ENCODE measurements at places on chromosomes 5 and 9.

- DNase-seq: no peak
Measured at GRCh38 chr9:135220601-135221575, 133.4 kb downstream of the OLFM1 start.

GRCh38 chr5:56450766-56451165, 217.6 kb upstream of the ANKRD55 start:
- no peak for DNase-seq

GRCh38 chr9:8677741-8678140, 878.2 kb upstream of the DMAC1 start:
- no peak for DNase-seq

DNA sequence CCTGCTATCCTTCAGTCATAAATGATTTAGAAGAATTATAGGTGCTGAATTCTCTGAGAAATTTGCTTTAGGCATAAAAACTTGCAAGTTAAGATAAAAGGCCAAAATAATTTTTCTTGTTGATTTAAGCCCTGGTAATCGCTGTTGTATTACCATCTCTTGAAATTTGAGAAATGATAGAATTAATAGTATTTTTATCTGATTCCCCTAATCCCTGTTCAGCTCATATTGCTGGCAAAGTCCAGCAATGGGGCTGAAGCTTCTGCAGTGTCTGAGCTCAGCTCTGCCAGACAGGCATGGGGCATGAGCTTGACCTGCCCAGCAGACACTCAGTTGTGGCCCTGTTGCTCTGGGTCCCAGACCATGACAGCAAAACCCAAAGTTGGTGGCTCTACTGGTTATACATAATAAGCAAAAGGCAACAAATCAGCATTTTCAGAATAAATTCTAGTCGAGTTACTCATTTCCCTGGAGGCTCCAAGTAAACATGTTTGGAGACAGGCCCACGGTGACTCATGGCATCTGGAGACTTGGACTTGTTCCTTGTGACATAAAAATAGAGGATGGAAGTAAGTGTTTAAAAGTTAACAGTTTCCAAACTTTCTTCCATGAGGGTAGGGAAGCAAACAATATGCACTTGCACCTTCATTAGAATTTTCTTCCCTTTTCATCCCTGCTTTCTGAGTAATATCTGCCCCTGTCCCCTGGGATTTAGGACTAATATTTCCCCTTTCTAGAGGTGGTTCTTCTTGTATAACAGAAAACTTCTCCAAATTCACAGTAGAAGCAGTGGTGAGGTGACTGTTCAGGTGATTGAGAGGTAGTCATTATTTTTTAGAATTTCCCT, 60.2 kb upstream of the SLC2A8 start:
- DNase-seq: no peak

GRCh38 chr5:38237681-38238080, 20.7 kb upstream of the EGFLAM start:
- no peak for DNase-seq

DNA sequence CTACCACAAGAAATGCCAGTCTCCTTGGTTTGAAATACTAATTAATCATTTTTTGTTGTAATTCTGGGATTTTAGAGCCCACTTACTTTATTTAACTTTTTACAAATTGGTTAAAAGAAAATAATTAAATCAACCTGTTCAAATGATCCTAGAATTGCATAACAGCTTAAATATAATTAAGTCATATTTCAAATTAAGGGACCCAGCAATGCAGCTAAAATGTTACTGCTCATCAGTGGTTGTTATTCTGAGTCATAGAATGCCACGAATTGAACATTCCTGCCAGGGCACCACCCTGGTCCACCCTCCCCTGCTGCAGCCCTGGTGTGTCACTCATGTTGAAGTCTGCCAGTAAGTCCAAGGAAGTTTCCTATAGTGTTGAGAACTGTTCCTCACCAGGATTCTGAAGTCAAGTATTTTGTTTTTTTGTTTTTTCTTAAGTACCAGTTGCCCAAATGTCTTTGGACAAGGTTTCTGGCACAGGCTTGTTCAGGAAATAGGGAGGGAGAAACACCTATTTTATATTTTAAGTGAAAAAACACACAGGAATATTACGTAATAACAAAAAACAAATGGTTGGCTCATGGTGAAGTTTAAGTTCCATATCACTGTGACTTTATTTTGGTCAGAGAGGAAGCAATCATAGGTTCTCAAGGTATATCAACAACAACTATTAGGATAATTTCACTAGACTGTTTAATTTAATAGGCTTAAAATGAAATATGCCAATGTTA, 4.3 kb upstream of the ITGA1 start:
- no peak for DNase-seq

DNA sequence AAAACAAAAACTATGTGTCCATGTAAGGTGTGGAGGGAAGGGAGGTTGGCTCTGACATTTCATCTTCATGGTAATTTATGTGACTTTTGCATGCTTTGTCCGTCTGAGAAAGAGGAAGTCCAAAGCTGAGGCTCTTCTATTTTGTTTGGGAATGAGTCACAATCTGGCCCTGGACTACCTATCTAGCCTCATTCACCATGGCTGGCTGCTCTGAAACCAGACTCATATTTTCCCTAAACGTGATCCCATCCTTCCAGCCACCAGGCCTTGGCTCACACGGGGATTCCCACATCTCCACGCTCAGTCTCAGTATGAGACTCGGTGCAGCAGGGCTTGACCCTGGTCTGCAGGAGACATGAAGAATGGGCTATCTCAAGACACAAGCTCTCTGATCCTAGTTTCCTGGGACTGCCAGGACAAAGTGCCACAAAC, 672.8 kb downstream of the ACTL7B start:
- no peak for DNase-seq

- DNase-seq: no peak
Measured at GRCh38 chr5:69492391-69492922, at the start of gene OCLN. Gene OCLN, plus strand, starts transcription at chr5:69492790. Its CDS starts 11,455 bp downstream, at chr5:69504245.

- DNase-seq: no peak
Measured at GRCh38 chr5:96350678-96351077, 82.4 kb downstream of the PCSK1 start.

DNA sequence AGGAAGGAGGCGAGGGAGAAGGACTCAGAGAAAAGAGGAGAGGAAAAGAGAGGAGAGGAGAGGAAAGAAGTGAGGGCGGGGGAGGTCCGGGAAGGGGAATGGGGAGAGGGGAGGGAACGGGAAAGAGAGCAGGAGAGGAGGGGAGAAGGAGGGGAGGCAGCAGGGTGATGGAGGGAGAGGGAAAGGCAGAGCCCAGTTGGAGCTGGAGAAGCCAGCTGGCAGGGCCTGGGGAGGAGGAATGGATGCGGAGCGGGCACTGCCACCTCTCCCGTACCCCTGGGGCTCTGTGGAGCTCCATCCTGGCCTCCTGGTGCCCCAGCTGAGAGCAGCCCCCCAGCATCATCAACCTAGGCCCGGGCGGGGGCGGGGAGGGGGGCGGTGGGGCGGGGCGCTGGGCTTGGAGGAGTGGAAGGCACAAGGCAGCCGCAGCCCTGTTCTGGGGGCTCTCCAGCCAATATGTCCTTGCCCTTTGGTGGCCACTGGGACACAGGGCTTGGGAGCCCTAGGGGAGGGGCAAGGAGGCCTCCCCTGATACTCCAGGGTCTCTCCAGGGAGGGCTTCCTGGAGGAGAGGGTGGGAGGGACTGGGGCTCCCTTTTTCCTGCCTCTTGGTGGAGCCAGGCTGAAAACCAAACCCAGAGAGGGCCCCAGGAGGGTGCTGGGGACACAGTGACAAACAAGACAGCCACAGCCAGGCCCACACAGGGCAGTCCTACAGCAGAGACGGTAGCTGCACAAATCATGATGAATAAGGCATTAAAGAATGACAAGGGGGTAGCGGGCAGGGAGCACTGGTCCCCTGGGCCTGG, 123.7 kb downstream of the C9orf50 start:
- no peak for DNase-seq

DNA sequence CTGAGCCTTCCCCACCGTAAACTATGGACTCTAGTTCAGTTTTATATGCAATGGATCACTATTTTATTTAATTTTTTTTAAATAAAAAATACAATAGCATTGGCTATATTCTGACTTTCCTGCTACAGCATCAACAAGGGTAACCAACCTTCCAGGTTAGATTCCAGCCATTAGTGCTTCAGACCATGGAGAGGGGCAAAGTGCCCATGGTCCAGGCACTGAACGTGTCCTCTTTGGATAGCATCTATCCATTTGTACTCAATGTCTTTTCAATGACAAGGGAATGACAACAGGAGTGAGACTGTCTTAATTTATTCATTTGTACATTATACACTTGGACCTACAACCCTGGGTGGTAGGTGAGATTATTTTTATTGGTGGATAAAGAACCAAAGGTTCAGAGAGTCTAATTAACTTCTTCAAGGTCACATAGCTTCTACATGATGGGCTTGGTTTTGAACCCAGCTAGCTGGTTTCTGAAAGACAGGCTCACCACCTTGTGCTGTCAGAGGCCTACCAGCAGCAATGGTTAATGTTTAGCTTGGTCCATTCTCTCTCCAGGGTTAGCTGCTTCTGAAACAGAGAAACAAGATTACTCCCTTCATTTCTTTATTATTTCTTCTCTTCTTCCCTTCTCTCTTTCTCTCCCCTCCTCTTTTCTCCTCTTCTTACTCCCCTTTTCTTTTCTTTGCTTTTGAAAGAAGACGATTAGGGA, 11.5 kb downstream of the TMEM171 start:
- no peak for DNase-seq

GRCh38 chr9:112819635-112820496, 69.3 kb downstream of the SNX30 start:
- no peak for DNase-seq

- no peak for DNase-seq
Measured at GRCh38 chr5:141867139-141867538, 11.1 kb downstream of the PCDH1 start.

GRCh38 chr9:108904161-108904560, 29.8 kb downstream of the ELP1 start:
- DNase-seq: no peak

- no peak for DNase-seq
Measured at GRCh38 chr5:171771856-171772255, 13.8 kb upstream of the SMIM23 start.

- DNase-seq: no peak
Measured at GRCh38 chr5:88780736-88781135, 102.2 kb downstream of the MEF2C start.

DNA sequence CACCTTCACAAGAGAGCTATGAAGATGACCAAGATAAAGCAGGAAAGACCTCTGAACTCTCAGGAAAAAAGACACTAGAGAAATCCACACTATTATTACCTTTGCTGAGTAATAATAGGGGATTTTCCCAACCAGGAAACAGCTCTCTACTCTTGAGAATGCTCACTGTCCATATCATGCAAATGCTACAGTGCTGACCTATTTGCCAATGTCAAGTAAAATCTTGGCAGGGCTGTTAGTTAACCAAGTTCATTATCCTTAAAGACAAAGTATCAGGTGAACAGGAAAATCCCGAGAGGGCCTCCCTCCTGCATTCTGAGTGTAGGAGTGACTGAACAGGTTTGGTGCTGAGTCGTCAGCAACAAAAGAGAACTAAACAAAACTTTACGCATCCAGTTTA, 306.6 kb downstream of the ACTL7B start:
- no peak for DNase-seq

DNA sequence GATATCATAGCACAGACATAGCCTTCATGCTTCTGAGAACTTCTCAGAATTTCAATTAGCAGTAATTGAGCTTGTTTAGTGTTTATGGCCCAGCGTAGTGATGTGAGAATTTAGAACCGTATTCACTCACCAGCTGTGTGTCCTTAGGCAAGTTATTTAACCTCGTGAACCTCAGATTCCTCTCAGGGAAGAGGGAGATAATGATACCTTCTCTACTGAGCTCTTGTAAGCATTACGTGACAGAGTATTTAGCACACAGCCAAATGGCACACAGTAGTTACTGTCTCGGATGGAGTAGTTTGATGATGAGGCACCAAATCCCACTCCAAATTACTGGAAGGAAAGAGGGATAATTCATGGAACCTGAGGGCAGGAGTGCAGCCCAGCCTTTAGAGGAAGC, 429.3 kb downstream of the CCDC171 start:
- no peak for DNase-seq

DNA sequence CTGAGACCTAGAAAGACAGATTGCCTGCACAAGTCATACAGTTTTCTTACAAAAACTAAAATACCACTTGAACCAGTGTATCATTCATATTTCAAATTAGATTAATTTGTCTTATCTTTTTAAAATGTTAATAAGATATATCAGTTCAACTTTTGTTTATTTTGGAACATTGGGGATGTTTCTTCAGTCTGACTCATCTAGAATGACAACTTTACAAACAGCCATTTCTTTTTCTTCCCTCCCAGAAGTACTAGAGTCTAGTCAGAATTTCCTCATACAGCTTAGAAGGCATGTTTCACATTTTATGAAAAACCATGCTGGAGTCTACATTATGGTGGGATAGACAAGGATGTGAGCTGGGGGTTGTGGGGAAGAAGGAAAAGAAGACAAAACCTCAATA, 262.5 kb downstream of the NFIB start:
- DNase-seq: no peak

DNA sequence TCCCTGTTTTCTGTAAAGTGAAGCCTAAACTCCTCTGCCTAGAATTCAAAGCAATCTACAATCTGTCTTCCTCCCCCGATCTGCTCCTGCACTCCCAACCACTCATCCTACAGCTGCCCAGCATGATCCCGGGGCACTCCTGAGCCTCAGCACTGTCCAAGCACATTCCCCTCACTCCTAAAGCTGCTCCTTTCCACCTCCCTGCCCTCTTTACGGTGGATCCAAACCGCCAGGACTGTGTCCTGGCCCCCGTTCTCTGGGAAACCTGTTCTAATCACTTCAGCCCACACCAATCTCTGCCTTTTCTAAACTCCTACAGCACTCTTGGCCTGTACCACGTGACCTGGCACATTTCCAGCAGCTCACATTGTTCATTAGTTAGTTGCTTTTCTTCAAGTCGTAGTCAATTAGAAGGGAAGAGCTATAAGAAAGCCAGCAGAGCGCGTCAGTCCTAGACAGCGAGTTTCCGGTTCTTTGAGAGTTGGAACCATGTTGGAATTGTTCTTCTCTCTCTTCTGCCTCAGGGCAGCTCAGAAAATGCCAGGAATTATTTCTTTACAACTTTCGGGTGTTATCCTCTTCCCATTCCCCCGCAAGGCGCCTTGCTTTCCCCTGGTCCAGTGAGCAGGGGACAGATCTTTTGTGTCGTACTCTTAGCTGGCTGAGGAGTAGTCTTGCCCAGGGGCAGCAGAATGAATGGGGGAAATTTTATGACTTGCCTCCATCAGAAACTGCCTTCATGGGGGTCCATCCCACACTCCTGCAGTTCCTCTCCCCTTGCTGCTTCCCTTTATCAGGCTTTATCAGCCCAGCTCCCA, 60.7 kb downstream of the NRG2 start:
- no peak for DNase-seq

DNA sequence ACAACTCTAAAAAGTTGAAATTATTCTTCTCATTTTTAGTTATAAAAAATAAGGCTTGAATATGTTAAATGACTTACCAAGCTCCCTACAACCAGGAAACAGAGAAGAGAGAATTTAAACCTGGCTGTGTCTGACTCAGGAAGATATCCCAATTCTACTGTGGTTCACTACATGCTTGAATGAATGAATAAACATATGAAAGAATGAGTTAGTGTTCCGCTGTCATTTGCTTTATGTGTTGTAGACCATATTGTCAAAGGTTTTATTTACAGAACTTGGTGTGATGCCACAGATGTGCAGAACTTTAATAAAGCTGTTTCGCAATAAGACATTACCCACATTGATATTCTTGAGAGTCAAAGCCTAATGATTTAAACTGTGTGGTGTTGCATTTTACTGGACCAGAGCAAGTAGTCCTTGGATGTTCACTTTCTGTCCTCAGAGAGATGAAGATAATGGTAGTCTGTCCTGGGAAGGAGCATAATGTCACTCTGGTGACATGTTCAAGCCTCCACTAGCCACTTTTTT, 313.2 kb downstream of the TRIM32 start:
- DNase-seq: no peak

- no peak for DNase-seq
Measured at GRCh38 chr5:65043843-65044359, 275.2 kb downstream of the CWC27 start.

Data from activated T-helper 1 cell treated with anti-CD3 and anti-CD28 coated beads, Interleukin-2, amount 50 U/mL, for 16 hours (primary cell).